ENCODE measurements at places on chromosomes 11 and 22.

DNA sequence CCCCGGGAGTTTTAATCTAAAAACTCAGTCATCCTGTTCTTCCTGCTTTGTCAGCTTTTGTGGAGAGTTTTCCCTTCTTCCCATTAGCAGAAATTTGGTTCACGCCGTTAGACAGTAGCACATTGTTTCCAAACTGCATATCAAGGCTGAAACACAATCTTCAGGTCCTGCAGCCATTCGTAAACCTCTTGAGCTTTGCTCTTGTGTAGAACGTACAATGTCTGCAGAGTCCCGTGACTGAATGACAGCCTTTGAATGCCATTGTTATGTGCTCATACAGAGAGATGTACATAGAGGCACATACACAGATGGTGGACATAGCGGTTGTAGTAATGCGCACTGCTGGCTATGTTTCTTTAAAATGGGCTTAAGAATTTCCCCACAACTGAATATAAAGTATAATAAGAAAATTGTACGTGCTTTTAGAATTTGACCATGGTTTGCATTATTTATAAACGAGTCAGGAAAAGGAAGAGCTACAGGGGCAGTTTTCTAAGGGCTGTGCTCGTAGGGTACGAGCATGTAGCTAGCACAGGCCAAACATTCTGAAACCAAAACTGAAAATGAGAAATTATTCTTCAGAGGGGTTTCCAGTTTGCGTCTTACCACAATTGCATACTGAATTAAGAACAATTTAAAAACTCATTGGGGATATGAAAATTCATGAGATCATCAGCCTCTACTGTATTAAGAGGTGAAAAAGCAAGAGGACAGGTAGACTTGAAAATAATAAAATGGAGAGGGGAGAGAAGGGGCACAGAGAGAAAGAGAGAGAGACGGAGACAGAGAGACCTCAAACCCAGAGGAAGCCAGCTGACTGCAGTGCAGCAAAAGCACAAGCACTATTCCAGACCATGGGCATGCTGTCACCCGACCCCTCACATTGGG lies 310.1 kb downstream of the CADM1 start:
- DNase-seq: no peak

DNA sequence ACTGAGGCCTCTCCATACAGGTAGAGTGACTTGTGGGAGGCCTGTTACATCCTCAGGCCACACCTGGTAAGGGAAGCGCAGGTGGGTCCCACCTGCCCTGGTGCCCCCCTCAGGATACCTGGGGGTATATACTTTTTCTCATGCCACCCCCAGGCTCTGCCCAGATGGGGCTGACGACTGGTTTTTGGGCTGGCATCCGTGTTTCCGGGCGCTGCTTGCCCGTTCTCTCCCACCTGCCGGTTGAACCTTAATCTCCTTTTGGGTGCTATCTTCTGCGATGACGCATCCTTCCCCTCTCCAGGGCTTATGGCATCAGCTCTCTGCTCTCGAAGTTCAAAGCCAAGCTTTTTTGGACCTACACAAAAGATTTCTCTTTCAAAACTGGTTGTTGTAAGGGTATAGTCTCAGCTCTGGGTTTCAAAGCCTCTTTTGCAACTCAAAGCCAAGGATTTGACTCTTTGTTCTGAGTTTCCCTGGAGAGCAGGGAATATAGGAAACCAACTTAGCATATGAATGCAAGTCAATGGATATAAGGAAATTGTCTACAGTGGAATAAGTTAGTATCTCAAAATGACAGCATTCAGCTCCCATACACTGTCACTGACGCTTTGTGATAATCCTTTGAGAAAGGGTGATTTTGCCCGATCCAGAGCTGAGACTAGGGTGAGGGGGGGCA lies 8.6 kb upstream of the LRRC10B start:
- DNase-seq: no peak

DNA sequence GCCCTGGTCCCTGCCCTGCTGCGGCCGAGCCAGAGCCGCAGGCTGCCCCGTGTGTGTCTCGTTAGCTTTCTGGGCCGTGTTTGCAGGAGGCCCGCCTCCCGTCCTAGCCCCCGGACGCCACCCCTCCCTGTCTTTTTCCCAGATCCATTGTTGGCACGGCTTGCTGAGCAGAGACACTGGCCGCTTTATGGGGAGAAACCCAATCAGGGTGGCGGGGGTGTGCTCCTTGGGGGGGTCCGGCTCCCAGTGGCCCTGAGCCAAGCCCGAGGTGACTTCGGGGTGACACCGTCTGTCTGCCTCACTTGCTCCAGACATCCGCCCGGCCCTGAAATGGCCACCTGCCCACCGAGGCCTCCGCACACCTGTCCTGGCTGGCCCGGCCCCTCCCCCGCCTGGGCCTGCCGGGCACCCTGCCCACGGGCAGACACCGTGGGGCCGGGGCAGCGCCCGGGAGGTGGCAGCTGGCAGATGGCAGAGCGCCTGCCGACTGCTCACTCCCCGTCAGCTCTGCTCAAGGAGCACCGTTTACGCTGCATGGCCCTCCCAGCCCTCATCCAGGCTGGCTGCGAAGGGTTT lies 43.1 kb upstream of the PPARA start:
- no peak for DNase-seq

GRCh38 chr11:34105957-34106504 lies 602 bp downstream of the NAT10 start:
- no peak for DNase-seq

GRCh38 chr11:121443688-121444275 lies 8.3 kb upstream of the SORL1 start:
- no peak for DNase-seq

DNA sequence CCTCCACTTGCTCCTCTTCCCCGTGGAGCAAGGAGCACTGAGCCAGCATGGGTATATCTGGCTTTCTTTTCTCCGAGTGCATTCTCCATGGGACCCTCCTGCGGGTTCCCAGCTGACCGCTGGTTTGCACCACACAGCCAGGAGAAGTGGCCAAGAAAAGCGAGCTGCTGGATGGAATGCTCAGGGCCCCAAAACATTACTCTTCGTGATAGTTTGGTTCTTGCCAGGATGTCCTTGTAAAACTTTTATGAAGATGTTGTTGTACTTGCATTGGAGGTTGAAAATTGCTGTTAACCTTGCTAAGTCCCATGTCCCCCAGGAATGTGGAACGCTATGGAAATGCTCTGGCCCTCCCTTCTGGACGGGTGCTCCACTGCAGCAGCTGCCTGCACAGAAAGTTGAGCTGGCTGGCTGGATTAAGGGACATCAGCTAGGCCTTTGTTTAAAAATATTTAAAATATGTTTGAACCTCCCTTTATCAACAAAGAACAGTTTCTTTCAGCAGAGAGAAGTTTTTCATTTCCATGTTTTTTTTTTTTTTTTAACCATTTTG lies 68.7 kb downstream of the ZNRF3 start:
- no peak for DNase-seq

DNA sequence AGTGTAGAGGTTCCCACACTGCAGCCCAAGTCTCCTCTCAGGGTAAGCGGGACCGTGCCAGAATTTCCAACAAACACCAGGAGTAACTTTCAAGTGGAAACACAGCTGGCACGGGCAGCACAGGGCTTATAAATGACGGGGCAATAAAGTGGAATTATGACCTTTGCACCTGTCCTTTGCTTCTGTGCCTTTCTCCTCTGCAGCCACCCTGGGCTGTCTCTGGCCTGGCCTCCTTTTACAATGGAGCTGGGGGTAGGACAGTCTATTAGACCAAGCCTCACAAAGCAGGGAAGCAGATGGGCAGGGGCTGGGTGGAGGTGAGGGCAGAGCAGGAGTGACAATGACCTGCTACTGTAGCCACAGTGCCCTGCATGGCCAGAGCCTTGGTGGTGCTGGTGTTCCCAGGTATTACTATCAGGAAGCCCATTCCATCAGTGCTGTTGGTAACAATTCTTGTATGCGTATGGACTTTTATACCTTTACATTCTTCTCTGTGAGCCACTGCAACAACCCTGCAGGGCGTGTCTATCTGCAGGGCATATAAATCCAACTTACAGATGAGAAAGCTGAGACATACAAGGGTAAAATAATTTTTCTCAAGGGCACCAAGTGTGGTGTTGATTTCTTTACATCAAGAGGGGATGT lies 387.8 kb downstream of the CTTN start:
- DNase-seq: no peak

GRCh38 chr11:125081098-125081798 lies 18.1 kb downstream of the SLC37A2 start:
- no peak for DNase-seq

GRCh38 chr11:26929806-26930517 lies 64.0 kb upstream of the FIBIN start:
- no peak for DNase-seq

DNA sequence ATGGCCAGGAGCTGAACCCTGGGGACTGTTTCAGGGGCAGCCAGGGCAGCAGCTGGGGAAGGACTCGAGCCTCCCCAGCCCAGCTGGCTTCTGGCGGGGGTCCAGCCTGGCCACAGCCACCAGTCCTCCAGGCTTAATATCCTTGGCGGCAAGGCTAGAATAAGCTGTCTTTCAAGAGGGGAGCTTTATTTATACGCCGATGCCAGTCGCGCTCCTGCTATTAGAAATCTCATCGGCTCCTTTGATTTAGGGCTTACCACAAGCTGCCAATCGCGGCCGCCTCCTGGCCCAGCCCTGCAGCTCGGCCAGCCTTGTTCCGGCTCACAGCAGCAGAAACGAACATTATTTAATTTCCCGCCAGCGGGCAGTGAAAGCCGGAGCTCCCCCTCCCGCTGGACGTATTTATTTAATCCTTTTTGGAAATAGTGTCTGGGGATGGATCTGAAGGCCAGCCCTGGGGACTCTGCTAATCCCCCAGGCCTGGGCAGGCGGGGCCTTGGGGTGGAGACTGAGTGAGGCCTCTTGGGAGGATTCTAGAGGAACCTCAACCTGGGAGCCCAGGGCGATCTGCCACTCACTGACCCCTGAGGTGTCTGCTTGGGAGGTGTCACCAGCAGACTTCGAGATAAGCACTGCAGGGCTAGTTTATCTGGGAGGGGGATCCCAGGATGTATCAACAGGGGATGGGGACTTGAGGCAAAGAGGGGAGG lies 363.1 kb downstream of the MN1 start:
- no peak for DNase-seq

DNA sequence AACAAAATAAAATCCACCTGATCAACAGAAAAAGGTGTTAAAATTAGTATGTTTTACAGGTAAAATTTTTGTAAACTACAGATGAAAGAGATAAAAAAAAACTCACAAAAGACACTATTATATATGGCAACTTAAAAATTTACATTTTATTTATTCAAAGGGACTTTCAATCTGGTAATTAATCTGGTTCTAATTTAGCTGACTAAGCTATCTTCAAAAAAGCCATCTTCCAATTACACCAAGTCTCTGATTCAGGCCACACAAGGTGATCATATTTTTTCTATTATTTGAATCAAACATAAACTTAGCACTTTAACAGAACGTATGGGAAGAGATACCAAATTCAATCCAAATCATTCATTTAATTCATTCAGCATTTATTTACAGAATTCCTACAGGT lies 7.6 kb downstream of the MRE11 start:
- DNase-seq: no peak

GRCh38 chr11:91310085-91310484 lies 914.5 kb upstream of the FAT3 start:
- DNase-seq: no peak

DNA sequence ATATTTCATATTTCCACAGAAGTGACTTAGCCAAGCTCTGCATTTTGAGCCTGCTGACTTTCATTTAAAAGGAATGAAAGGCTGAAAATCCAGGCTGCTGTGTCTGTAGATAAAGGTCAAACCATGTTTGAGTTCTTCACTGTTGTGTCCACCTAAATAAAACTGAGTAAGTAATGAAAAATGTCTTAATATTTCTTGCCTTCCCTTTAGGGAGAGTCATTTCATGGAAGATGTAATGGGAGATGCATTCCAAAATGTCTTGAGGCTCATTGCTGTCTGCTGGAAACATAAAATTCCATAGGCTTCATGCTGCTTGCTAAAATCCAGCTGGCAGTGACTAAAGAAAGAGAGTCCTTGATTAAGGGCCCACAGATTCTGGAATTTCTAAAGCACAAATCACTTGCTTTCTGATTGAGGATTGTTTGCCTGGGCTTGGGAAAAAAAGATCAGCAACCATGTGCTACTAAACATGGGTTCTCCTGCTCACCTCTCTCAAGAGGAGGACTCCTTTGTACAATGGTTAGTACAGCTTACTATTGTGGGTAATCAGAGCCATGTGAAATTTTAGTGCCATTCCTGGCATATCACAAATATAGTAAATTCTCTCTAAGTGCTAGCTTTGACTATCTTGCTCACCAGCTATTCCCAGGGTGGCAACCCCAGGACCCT lies 56.9 kb downstream of the PANX1 start:
- DNase-seq: no peak

- DNase-seq: peak; percentile 41
Observed at GRCh38 chr11:19441752-19442553, 201.2 kb upstream of the E2F8 start.

GRCh38 chr22:39292031-39292462 lies 27.4 kb downstream of the RPL3 start:
- DNase-seq: no peak

- DNase-seq: peak; percentile 71
Observed at GRCh38 chr22:39534591-39535356, 2.2 kb upstream of the RPS19BP1 start.

DNA sequence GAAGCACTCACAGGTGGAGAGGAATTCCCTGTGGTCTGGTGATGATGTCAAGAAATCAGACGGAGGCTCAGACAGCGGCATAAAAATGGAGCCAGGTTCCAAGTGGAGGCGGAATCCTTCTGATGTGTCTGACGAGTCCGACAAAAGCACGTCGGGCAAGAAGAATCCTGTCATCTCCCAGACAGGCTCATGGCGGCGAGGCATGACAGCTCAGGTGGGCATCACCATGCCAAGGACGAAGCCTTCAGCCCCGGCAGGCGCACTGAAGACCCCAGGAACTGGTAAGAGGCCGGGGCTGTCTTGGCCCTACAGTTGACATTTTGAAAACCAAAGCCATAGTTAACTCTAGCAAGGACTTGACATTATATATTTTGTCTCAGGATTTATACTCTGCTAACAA lies 116.3 kb downstream of the DBX1 start:
- no peak for DNase-seq

GRCh38 chr11:111814557-111815320 lies 48.5 kb upstream of the PPP2R1B start:
- no peak for DNase-seq

DNA sequence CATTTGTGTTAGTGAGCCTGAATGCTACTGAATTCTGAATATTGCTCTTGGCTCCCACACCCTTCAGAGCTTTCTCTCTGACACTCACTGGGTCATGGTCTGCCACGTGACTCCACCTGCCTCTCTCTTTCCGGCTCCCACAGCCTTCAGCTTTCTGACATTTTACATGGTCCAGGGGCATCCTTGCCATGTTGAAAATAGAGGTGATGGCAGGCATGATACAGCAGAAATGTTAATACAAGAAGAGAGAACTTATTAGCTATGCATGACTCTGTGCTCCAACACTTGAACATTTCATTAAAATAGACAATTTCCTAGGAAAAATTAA lies 90.3 kb upstream of the CLDN5 start:
- DNase-seq: no peak

- no peak for DNase-seq
Observed at GRCh38 chr11:115959081-115959486, 454.9 kb upstream of the CADM1 start.
